Omental fat pad (tissue), 4 donors: ENCODE measurements at places on chromosomes 1 and 21.

GRCh38 chr1:110228869-110229268 lies 18.8 kb downstream of the KCNC4 start:
- no peak for DNase-seq

DNA sequence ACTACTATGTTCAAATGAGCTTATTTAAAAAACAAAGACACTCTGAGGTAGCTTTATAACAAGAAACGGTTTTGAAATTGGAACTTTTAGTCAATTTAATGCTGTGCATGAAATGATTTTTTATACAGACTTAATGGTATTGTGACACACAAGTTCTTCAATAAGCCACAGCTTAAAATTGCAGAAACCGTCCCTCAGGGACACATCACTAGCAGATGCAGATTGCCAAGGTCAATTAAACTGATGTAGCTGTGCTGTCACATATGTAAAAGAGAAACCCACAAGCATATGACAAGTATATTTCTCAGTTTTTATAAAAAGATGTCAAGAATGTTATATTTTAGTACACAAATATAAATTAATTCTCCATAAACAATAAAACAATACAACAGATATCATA lies 366.9 kb downstream of the DPYD start:
- no peak for DNase-seq

DNA sequence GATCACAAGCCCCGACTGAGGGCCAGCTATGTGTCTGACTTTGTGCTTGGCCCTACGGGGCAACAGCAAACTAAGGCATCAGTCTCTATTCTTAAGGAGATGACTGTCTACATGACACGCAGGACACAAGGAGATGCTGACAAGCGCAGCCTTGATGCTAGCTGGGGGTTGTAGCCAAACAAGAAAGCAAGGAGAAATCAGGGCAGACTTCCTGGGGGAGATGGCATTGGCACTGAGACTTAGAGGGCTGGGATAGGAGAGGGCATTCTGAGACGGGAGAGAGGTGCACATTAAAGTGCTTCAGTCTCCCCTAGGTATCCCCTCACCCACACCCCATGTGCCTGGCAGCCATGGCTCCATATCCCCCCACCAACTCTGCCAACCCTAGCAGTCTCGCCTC lies 210.8 kb upstream of the POU3F1 start:
- DNase-seq, result no peak

DNA sequence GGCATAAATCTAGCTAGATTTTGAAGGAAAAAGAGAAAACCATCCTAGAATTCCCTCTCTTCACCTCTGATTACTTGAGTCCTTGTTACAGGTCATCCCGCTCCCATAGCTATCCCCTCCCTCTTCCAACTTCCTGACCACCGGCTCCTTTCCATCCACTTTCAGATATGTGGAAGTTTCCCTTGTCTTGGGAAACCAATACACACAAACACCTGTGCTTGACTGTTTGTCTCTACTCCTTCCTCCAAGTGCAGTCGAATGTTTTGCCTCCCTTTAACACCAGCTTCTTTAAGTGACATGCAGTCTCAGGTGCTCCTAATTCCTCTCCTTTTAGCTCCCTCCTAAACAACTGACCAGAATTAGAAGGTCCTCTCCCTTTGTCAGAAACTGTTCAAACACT lies 70.0 kb downstream of the PTGER3 start:
- DNase-seq, result no peak

DNA sequence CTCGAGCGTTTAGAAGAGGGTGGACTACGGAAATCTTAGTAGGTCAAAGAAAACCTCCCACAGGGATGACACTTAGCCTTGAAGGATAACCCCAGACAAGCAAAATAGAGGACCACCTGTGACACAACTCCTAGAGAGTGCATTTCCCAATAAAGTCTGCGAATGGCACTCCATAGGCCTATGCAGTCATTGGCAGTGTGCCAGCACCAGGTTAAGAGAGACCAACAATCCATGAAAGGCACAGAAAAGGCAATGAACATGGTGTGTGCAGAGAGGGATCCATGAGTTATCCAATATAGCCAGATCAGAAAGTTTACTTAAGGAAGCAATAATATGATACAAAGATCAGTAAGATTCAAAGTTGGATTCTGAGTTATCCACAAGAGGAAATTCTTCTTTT lies 45.2 kb upstream of the FMO2 start:
- DNase-seq, result no peak

DNA sequence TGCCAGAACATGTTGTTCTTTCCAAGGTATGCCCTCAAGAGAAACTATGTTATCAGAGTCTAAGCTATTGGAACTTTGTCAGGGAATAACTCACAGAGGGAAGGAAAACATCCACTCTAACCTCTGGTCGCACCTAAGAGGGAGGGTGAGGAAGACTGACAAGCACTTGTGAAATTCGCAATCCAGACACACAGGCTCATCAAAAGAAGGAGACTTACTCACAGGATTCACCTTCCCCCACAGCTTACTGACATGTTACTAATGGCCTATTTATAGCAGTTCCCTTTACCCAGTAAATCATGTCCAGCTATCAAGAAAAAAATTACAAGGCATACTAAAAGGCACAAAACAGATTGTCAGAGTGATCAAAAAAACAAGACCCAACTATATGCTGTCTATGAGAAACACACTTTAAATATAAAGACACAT lies 36.9 kb downstream of the WDR64 start:
- no peak for DNase-seq

GRCh38 chr1:226960256-226960655 lies 20.2 kb downstream of the COQ8A start:
- no peak for DNase-seq

DNA sequence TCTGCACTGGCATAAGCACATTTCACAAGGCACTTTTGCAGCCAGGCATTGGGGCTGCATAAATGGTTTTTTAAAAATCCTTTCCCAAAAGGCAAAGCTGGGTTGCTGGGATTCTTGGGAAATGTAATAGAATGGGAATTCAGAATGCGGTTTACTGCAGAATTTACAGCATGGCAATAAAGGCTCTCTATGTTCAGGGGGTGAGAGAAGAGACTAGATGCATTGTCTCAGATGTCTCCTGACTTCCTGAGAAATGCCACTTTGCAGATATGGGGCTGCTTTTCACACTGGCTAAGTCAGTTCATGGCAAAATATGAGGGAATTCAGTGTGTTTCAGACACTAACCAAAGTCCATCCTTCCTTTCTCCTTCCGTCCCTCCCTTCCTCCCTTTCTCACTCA lies 13.5 kb downstream of the FCGR2B start:
- no peak for DNase-seq

DNA sequence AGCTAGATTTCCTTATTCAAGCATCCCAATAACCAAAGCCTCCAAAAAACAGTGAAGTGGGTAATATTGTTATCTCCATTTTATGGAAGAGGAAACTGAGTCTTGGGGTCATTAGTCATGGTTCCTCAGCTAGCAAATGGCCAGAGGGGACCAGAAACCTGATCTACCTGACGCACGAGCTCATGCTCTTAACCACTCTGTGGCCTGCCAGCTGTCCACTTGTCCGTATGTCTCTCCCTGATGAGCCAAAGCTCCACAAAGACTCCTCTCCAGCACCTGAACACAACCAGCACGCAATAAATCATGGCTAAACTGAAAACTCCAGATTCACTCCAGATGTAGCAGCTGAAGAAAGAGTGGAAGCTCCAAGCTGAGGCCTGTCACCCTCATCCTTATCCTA lies 5.8 kb downstream of the CAPN8 start:
- DNase-seq, result no peak

- no peak for DNase-seq
These were observed 28.0 kb downstream of the AGBL4 start for GRCh38 chr1:49995734-49996133.

DNA sequence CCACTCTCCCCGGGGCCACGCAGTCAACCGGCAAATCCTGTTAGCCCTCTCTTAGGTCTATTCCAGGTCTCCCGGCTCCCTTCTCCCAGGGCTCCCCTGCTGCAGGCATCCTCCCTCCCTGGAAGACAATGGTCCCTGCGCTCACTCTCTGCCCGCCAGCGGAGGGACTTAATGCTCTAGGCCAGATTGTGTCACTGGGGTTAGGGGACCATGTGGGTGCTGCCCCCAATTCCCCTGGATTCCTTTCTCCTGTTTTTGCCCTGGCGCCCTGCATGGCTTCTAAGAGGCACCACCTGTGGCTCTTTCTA lies 8.2 kb downstream of the FAM131C start:
- DNase-seq, result no peak

DNA sequence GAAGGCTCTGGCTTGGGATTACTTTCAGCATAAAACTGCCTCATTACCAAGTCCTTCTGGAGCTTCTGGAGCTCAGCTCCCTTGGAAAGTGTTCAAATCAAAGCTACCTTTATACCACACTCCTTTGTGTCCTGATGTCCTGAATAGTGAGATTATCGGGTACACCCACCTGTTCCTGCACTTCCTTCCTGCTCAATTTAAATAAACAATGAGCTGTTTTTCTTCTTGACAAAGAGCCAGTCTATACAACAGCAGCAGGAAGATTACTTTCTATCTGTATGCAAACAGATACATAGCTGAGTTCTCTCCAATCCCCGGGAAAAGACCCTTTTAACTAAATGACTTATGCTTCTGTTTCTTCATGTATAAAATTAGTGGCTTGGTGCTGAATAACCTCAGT lies 258.0 kb upstream of the FMN2 start:
- DNase-seq, result no peak

- no peak for DNase-seq
These were observed 34.7 kb downstream of the USH2A start for GRCh38 chr1:216388558-216388957.

- DNase-seq, result no peak
These were observed 59.7 kb downstream of the MIER1 start for GRCh38 chr1:66984491-66984890.

GRCh38 chr1:15337656-15338402 lies 71.9 kb upstream of the EFHD2 start:
- DNase-seq, result no peak

GRCh38 chr1:48245106-48245505 lies 22.6 kb downstream of the SLC5A9 start:
- DNase-seq, result no peak

GRCh38 chr1:228453614-228454013 lies 33.6 kb upstream of the RNF187 start:
- no peak for DNase-seq

- DNase-seq, result no peak
These were observed 12.8 kb downstream of the PLEKHO1 start for GRCh38 chr1:150162582-150162861.

GRCh38 chr1:201371792-201372191 lies 5.7 kb downstream of the TNNT2 start:
- no peak for DNase-seq
